ENCODE measurements at places on chromosomes 1 and 21. TPM values are rescaled to one million over a fixed set of nuclear protein-coding genes. Genes with fewer than 3 reads are reported as not detected.

Gene LRRC7
- 0.19 TPM for total RNA-seq

Gene ZFP69
- total RNA-seq = 1.3 TPM

Gene SLFNL1
- total RNA-seq = 0.38 TPM

Gene NRDC
- total RNA-seq = 58.3 TPM

Gene PBX1
- 95.8 TPM for total RNA-seq

- no peak overlapping the region for H3K27ac ChIP-seq
- no peaks in the 10 kb centered on the region for H3K27me3 ChIP-seq
- peaks cover 44% of the 10 kb centered on the region for H3K4me1 ChIP-seq
- no peak overlapping the region for H3K4me3 ChIP-seq
- DNase-seq = no peak
Observed at GRCh38 chr1:223825767-223826748, 19.7 kb downstream of the TP53BP2 start.

DNA sequence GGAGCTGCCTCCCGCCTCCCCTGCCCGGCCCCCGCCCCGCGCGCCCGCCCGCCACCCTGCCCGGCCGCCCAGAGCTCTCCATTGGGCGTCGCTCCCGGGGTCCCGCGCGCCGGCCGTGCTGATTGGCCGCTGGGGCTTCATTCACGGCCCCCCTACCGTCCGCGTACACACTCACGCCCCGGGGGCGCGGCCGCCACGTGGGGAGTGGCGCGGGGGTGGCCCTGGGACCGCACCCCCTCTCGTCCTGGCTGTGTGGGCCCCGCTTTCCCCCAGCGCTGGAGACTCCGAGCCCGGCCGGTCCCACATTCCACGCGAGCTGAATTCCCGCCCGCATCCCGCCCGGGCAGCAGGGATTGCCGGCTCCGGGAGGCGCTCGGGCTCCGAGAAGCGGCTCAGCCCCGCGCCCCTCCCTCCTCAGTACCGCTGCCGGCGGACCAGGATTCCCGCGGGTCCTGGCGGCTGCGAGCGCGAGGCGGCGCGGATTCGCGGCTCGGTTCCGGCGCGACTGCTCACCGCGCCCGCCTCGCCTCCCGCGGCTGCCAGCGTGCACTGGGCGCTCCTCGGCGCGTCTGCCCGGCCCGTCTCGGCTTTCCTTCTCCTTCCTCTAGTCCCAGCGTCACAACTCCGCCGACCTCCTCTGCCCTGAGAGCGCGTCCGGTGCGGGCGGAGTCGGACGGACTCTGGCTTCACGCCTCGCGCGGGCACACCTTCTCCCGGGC is 450 bp upstream of the POU3F1 start:
- no peaks in the 10 kb centered on the region for H3K36me3 ChIP-seq
- H3K27me3 ChIP-seq = peaks cover 8% of the 10 kb centered on the region
- H3K4me1 ChIP-seq = peaks cover 12% of the 10 kb centered on the region
- DNase-seq = peak; percentile 81
- no peak overlapping the region for H3K27ac ChIP-seq

GRCh38 chr1:212062832-212063438 is 27.4 kb downstream of the DTL start:
- DNase-seq = no peak
- no peaks in the 10 kb centered on the region for H3K36me3 ChIP-seq
- H3K27ac ChIP-seq = no peak overlapping the region
- no peak overlapping the region for H3K4me3 ChIP-seq

DNA sequence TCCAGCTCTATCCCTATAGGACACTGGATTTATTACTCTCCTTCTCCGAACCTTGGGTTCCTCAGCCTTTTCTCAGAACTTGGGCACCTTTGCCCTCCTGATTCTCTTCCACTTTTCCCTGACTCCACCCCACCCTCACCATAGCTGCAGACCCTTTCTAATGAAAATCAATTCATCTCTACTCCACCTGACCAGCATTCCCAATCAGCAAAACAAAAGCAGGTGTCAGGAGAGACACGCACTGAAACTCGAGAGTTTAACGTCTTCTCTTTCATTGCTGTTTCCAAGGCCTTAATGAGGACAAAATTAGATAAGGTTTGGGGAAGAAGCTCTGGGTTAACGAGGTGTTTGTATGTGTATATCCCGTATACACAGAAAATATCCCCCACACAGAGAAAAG is 208.8 kb downstream of the PLPP3 start:
- H3K4me1 ChIP-seq = peaks cover 9% of the 10 kb centered on the region
- no peaks in the 10 kb centered on the region for H3K36me3 ChIP-seq
- no peak for DNase-seq
- no peak overlapping the region for H3K27ac ChIP-seq
- H3K27me3 ChIP-seq = no peaks in the 10 kb centered on the region
- no peak overlapping the region for H3K4me3 ChIP-seq

DNA sequence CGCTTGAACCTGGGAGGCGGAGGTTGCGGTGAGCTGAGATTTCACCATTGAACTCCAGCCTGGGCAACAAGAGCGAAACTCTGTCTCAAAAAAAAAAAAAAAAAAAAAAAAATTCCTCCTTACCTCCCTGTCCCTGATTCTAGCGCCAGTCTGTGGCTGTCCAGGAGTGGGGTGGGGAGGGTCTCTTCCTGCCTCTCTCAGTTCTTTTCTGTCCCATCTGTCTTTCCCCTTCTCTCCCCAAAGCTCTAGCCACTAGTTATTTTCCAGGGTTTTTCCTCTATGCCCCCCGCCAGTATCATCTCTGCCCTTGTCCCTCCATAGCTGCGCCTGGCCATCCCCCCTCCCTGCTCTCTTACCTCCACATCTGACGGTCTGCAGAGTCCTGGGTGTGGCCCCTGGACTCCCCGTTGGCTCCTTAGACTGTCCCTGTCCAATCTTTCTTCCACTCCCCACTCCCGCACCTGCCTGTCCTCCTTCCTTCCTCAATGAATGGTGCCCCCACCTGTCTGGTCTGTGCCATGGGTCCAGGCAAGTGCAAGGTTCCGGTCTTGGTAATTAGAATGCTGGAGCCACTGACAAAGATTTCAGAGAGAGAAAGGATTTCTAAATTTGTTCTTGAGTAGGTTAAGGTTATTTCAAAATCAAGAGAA is 1.6 kb upstream of the TMEM63A start:
- H3K27me3 ChIP-seq = no peaks in the 10 kb centered on the region
- H3K36me3 ChIP-seq = no peaks in the 10 kb centered on the region
- no peak overlapping the region for H3K4me3 ChIP-seq
- DNase-seq = no peak

GRCh38 chr1:176950736-176951324 is 213.7 kb downstream of the ASTN1 start:
- no peaks in the 10 kb centered on the region for H3K4me1 ChIP-seq
- H3K27ac ChIP-seq = no peak overlapping the region

Data from pancreas (tissue), 10 donors.